ENCODE measurements at places on chromosomes 5 and 9.

- no peak for DNase-seq
Observed at GRCh38 chr5:80370390-80370789, 37.5 kb upstream of the ZFYVE16 start.

- no peak for DNase-seq
Observed at GRCh38 chr5:134430001-134430569, 18.4 kb upstream of the CDKN2AIPNL start.

DNA sequence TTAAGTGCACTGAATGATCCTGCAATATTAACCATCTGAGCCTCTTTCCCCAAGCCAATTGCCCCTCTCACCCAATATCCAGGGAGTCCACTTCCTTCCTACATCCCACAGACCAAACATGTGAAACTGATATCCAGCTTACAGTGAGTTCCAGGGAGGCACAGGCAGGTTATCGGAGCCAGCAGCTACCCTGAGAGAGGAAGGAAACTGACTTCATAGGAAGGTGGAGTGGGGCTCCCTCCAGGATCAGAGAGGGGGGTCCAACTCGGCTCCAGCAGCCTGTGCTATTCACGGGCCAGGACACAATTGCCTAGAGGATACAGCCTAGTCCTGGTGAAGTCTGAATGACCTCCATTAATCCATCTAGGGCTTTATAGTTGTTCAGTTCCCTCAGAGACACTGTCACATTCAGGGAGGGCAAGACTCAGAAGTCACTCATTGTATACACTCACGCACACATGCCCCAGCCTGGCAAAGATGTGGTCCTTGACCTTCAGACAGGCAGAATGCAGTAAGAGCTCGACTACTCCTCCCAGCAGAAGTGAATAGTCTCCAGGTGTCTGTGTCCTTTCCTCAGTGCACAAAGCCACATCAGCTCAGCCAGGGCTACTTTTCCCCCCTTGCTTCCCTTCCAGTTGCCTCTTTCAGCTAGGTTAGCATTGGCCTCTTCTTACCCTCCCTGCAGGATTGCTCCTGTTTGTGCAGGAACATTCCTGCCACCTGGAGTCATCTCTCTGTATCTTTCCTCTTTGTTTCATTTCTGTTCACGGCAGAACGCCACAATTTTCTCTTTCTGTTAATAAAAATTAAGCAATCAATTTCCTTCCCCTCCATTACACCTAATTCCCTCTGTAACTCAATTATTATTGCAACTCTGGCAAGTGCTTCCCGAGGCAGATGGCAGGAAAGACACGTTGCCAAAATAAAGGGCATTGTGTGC, 501.7 kb downstream of the ARHGEF28 start:
- DNase-seq: peak; percentile 11

GRCh38 chr5:7794311-7794710, 56.6 kb downstream of the CFAP90 start:
- peak; percentile 73 for DNase-seq

- DNase-seq: no peak
Observed at GRCh38 chr9:108277216-108277615, 578.6 kb downstream of the ACTL7B start.

DNA sequence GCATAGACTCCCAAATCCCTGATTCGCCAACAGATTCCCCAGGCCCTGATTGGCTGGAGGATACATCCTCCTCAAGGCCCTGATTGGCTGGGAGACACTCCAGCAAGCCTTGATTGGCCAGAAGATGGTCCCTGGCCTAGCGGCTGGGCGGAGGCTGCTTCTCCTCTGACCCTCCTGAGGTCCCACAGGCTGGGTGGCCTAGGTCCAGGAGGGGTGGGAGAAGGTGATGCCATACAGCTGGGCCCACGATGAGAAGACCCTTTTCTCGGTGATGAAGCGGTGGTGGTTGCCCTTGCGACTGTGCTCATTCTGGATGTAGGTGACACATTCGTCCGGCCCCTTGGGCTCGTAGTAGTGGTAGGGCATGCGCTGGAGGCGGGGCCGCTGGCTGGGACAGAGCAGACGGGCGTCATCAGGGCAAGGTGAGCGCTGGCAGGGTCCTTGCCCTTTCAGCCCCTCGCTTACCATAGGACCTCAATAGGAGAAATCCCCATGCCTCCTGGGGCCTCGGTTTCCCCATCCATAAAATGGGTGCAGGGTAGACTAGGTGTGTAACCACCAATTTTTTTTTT, 9.0 kb upstream of the AK1 start:
- DNase-seq: no peak

- DNase-seq: peak; percentile 84
Observed at GRCh38 chr5:61933787-61934626, 372.0 kb upstream of the KIF2A start.

- no peak for DNase-seq
Observed at GRCh38 chr5:85278193-85278592, 893.5 kb upstream of the EDIL3 start.

DNA sequence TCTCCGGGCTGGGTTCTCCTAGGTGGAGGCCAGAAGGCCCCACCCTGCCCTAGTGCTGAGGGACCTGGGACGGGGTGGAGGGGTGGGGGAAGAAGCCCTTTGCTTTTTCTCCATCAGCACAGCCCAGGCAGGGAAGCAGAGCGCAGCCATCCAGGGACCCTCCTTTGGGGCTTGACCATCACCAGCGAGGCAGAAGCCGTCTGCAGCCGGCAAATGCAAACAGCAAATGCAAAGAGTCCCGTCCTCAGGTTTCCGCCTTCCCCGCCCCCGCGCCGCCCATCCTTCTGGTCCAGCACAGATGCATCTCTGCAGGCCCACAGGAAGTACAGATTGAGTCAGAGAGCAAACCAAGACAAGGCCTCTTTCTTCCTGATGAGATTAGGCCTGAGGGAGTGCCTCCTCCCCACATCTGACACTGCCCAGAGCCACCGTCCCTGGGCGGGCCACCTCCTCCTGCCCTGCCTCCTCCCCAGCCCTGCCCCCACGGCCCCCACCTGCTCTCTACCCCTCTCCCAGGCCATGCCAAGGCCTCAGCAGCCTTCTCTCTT, 23.4 kb downstream of the CORO2A start:
- no peak for DNase-seq

- no peak for DNase-seq
Observed at GRCh38 chr5:53783624-53784228, 223.3 kb downstream of the NDUFS4 start.

GRCh38 chr9:30722065-30722464, 1662.4 kb upstream of the ACO1 start:
- DNase-seq: no peak

GRCh38 chr5:177478711-177479646, 5.5 kb upstream of the DBN1 start:
- peak; percentile 59 for DNase-seq

DNA sequence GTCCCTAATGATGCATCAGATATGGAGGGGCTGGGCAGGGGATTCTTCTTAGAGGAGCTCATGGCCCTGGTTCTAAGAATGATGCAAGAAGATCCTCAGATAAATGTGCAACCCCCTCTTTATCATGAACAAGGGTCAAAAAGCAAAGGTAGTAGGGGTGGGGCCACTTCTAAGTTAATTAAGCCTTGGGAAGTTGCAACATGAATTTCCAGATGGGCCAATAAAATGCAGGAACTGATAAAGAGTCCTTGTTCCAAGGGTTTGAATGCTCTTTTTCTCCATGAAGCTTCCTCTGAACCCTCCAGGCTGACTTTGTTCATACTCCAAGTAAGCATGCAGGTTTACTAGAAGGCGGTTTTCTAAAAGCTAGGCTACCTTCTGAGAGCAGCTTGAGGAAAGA, 25.6 kb downstream of the PCA3 start:
- DNase-seq: no peak

DNA sequence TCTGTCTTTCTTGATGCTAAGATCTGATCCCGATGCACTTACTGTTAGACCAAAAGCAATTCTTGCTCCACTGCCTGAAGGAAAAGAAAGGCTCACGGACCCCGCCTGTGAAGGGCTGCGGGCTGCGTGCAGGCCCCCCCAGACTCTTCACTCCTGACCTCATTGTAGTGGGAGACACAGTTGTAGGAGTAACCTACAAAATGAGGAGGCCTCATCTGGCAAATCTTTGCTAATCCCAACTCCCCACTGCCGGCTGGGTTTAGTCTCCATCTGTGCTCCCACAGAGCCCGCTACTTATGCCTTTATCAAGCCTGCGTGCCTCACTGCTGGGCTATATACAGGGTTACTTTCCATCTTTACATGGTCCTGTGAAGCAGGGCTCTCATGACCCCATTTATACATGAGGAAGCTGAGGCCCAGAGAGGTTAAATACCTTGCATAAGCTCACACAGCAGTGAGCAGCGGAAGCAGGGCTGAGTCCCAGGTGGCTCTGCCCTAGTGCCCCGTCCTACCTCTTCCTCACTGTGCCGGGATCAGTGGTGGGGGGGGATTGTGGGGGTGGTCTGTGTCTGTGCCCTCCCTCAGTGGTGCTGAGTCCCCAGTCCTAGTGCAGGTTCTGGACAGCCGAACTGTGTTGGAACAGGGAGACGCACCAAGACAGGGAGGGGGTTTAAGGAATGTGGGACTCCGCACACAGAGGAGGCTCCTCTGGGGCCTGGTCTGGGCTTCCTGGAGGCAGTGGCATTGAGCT, 43.9 kb upstream of the RNF130 start:
- no peak for DNase-seq

GRCh38 chr5:150377964-150378694, 20.6 kb downstream of the TCOF1 start:
- no peak for DNase-seq

DNA sequence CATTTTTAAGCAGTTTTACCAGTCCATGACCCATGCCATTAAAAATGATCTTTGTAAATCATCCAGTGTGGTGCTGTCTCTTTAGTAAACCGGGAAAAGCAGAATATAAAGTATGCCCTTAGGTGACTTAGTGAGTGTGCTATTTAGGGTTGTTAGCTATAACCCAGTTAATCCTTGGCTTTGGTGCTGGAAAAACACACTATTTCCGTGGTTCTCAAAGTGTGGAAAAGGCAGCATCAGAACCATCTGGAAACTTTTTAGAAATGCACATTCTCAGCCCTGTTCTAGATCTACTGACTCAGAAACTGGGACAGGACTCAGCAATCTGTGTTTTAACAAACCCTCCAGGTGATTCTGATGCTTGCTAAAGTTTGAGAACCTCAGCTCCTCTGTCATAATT, 123.6 kb upstream of the ZNF608 start:
- no peak for DNase-seq
